Stimulated activated CD8-positive, alpha-beta memory T cell treated with anti-CD3 and anti-CD28 coated beads, Interleukin-2, amount 100 ng/mL, for 48 hours (primary cell): ENCODE measurements at places on chromosomes 1 and 21.

GRCh38 chr1:110544753-110545152 lies 25.8 kb upstream of the KCNA10 start:
- no peak for DNase-seq

- DNase-seq, result no peak
Observed at GRCh38 chr1:185350027-185350442, 33.0 kb upstream of the IVNS1ABP start.

DNA sequence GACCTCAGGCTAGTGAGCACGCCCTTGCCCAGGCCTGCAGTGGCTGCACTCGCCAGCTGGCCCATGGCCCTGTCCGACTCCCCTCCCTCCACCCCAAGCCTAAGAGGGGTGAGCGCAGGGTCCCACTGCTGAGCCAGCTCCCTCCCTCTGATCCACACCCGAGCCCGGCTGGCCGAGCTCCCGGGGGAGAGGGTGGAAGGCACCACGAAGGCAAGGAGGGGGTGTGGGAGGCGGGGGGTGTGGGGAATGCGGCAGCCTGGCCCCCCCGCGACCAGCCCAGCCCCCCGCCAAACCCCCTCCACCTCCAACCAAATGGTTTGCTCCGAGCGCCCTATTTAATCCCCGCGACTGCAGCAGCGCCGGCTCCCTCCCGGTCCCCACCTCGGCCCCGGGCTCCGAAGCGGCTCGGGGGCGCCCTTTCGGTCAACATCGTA lies at the start of gene CADM3:
CADM3 (plus strand) TSS at position 362 of the 434 bp plus-strand sequence. CDS start 151 bp downstream, outside the sequence.
- no peak for DNase-seq

DNA sequence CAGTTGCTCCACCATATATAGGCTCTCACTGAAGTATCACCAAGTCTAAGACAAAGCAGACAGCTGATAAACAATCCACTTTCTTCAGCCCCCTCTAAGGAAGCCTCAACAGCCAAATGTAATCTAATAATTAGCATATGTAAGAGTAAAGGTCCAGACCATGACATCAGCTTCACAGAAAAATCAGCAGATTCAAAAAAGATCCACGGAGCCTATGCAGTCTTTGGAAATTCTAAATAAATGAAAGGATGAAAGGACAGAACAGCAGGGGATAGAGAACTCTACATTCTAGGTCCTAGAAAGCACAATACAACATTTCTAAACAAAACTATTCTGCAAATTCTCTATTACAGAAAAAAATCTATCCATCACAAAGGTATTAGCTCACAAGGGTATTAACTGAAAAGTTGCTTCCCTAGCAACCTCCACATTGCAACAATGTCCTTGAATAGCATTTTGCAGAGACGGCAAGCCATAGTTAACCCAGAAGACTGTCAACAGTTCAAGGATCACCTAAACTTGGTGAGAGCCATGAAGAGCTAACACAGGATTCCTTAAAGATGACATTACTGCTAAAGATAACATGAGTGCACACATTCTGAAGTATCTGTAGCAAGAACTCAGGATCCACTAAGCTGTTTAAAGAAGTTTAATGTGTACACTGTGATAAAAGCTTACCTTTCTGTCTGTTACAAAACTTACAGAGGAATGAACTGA lies 74.3 kb downstream of the SIPA1L2 start:
- DNase-seq, result no peak

- no peak for DNase-seq
Observed at GRCh38 chr1:230730977-230731376, 16.2 kb upstream of the CAPN9 start.

GRCh38 chr1:160167056-160167455 lies 15.7 kb downstream of the ATP1A4 start:
- DNase-seq, result no peak

DNA sequence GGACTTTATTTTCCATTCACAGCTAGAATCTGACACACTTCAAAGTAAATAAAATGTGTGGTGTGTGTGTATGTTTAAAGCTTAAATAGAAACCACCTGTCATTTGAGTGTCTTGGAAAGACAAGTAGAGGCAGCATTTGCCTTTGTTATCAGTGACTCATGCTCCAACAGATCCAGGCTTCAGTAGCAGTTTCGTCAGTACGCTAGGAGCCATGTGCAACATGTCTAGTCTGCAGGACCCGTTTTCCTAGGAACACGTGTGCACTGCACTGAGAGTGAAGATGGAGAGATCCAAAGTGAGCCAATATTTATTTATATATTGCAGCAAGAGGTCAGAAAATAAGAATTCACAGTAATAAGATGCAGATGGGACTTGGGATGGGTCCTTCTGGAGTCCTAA lies 41.8 kb downstream of the SGIP1 start:
- DNase-seq, result no peak

DNA sequence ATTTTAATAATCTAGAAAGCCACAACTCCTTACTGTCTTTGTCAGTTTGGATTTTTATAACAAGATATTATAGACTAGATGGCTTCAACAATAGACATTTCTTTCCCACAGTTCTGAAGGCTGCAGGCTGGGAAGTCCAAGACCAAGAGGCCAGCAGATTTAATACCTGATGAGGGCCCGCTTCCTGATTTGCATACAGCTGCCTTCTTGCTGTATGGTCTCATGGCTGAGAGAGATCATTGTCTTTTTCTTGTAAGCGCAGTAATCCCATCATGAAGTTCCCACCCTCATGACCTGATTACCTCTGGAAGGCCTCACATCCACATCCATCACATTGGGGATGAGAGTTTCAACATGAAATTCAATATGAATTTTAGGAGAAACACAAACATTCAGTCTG lies 9.8 kb downstream of the RPS6KC1 start:
- DNase-seq, result no peak

DNA sequence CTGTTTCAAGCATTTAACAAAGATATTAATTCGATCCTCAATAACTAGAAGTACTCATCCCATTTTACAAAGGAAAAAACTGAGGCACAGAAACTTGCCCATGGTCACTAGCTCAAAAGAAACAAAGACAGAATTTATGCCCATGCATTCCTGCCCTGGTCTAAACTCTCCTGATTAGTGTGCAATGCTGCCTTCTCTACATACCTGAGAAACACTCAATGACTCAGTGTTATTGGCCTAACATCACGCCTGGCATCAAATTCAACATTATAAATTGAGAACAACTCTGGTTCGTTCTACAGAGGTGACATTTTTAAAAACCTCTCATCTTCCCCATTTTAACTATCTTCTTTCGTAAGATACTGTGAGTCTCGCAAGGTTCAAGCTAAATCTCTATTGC lies 5.2 kb downstream of the APP start:
- no peak for DNase-seq

DNA sequence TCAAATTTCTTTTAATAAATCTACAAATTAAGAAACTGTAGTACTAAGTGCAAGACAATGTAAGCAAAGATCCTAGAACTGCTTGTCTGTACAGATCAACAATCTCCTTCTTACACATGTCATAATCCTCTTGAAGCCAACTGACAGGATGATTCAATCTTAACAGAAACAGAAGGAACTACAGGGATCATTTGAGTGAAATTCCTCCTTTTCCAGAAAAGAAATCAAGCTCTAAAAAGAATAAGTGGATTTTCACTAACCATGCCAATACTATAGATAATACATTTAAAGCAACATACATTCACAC lies 53.2 kb downstream of the RAB3GAP2 start:
- DNase-seq, result no peak

GRCh38 chr1:38336301-38336923 lies 289.8 kb upstream of the POU3F1 start:
- no peak for DNase-seq

DNA sequence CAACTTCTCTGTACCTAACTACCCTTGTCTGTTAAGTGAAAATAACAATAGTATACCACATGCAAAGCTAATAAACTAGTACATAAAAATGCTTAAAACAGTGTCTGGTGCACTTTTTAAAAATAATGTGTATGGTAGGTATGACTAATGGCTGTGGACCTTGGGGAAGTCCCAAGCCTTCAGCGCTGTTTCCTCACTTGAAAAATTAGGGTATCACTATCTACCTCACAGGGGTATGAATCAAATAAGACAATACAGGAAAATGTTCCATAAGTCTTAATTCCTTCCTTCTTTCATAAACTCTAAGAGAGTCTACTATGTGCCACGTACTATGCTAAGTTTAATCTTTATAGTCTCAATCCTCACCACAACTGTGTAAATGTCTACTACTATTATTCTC lies 32.0 kb downstream of the EGLN1 start:
- no peak for DNase-seq

- DNase-seq, result no peak
Observed at GRCh38 chr1:41464885-41465284, 19.6 kb downstream of the EDN2 start.

DNA sequence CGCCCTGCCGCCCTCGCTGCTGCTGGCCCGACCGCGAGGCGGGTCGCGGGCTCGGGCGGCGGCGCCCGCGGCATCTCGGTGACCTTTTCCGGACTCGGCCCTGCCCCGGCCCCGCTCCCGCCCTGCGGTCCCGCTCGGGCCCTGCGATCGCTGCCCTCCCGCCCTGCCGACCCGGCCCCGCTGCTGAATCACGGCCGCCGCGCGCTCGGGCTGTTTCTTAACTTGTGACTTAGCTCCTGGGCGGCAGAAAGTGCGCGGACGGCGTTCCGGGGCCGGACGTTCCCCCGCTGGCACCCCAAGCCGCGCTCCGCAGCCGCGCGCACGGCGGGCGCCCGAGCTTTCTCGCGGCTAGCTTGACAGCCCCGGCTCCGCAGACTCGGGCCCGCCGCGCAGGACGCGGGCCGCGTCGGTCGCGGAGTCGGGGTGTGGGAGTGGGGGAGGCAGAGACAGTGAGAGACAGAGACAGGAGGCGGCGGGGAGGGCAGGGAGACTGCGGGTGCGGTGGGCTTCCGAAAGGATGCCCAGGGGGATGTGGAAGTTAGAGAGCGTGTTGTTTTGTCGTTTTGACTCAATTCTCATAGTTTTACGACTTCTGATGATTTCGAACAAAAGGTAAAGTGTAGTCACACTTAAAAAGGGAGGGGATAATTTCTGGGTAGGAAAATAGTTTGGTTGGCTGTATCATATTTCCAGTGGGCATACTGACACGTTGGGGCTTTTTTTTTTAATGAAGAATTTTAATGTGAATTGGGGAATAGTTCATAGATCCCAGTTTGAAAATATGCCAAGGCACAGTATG lies 49.8 kb downstream of the PRDM2 start:
- peak; percentile 35 for DNase-seq

DNA sequence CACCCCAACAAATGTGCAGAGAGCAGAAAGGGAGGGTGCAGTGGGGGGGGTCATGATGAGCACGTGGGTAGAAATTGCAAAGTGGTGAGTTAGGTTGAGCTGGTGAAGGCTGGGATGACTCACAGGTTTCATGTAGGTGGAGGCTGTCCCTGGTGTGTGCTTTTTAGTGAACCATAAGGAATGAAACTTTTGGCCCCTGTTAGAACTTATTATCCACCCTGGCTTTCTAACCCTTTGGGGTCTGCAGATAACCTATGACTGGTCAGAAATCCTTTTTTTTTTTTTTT lies 46.9 kb downstream of the DOP1B start:
- peak; percentile 34 for DNase-seq

- no peak for DNase-seq
Observed at GRCh38 chr1:221620437-221621384, 121.2 kb downstream of the DUSP10 start.

DNA sequence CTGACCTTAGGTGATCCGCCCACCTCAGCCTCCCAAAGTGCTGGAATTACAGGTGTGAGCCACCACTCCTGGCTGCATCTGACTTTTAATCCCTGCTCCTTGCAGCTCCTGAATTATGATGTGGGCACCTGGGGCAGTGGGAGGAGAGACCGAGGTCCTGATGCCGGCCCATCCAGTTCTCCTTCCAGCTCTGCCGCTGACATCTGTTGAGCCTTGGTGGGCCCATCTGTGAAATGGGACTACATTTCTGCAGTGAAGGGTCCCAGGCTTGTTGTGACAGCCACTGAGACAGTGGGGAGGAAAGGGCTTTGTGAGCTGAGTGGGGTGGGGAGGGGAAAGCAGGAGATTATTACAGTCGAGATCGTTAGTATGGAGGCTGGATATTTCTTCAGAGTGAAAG lies 11.8 kb downstream of the PLA2G2F start:
- no peak for DNase-seq

DNA sequence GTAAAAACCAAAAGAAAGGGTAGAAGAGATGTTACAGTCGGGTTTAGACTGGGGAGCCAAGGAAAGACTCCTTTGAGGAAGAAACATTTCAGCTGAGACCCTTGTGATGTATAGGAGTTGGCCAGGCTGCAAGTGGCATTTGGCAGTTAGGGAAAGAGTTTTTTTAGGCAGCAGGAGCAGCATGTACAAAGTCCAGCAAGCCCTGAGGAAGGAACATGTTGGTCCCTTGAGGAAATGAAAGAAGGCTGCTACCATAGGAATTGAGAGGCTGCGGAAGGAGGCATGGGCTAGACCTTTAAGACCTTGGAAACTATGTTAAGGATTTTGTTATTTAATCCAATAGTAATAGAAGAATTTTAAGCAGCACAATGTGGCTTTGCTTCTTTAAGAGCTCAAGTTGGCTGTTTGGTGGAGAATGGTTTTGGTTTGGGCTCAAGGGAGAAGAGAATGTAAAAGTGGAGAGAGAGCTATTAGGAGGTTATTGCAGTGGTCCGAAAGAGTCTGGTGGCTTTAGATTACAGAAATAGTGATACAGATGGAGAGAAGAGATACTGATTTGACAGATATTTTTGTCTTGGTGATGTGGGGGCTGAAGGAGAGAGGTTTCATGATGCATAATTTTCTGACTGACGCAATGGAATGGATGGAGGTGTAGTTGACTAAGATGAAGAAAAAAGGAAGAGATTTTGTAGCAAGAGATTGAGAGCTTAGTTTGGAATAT lies 26.6 kb downstream of the SMAP2 start:
- no peak for DNase-seq

DNA sequence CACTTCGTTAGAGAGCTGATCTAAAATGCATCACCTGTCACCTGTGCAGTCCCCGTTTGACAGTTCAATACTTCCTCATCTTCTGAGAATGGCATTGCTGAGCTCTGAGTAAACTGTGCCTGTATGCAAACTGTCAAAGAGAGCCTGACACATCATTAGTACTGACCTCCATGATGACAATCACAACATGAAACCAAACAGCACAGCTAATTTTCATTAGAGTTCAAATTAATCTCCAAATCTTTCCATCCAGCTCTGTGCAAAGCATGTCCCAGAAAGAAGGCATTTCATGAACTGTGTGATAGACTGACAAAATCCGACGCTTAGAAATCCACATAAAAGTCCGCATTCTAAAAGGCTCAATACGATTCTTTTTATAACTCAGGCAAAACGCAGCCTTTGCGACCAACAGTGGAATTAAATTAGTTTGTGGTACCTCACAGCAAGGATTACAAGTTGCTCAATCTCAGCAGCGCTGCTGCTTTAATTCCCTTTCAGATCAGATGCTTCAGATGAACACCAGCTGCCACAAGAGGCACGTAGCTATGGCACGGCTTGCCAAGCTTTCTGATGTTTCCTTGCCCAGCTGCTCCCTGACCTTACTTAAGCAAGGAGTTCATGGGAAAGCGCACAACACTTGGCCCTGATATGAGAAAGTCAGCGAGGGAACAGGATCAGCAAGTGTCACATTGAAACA lies 765.5 kb upstream of the PRMT6 start:
- DNase-seq, result no peak

- no peak for DNase-seq
Observed at GRCh38 chr21:38220270-38220737, 36.5 kb upstream of the KCNJ15 start.

GRCh38 chr1:46181343-46182260 lies 5.3 kb upstream of the P3R3URF start:
- no peak for DNase-seq
